NCI-H2081 (cell line): ENCODE measurements at places on chromosomes 3 and 15.

GRCh38 chr15:64092864-64093626, 593 bp downstream of the CIAO2A start:
- no peak for DNase-seq

DNA sequence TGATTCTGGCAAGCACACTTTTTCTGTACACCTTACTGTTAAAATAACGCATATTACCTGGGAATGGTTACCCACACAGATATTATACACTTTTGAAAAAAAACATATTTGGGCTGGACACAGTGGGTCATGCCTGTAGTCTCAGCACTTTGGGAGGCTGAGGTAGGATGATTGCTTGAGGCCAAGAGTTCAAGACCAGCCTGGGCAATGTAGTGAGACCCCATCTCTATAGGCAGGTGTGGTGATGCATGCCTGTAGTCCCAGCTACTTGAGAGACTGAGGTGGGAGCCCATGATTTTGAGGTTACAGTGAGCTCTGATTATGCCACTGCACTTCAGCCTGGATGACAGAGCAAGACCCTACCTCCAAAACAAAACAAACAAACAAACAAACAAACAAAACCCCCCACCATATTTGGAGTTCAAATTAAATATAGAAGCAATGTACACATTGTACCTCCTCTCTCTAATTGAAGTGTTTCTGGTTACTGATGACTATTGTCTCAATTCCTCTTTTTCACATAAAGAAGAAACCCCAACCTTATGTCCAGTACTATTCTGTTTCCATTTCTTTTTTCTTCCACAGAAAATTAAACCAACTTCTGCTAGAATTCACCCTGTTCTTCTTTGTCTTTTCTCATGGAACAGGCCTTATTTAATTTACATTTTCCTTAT, 152.6 kb upstream of the UMPS start:
- no peak for DNase-seq

GRCh38 chr15:86040356-86041033, 39.2 kb upstream of the AGBL1 start:
- DNase-seq, result no peak

DNA sequence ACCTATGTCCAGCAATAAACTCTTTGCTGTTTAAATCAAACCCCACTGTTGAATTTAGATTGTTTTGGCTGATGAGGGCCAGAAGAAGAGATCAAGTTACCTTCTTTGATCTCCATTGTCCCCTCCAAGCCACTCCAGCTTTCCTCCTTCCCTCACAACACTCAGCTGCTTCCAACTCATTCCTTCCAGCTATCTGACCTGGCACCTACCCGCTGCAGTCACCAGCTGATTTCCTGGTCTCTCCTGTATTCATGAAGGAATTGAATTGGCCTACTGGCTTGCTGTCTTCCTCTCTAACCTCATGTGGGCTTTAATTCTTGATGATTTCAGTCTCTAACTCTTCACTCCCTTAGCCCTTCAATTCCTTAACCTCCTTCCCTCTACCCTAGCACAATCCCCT, 40.8 kb upstream of the ABHD17C start:
- DNase-seq, result no peak

GRCh38 chr3:107211608-107212007, 165.6 kb upstream of the CCDC54 start:
- no peak for DNase-seq

DNA sequence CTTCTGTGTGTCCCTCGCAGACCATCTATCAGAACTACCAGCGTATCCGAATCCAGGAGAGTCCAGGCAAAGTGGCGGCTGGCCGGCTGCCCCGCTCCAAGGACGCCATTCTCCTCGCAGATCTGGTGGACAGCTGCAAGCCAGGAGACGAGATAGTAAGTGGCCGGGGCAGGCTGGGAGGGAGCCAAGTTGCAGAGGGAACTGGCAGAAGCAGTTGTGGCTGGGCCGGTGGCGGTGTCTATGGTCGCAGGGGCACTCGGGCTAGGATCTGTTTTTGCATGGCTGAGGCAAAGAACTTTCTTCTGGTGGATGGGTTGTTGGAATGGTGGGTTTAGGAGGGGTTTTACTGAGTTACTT, 10.1 kb downstream of the MCM2 start:
- no peak for DNase-seq

DNA sequence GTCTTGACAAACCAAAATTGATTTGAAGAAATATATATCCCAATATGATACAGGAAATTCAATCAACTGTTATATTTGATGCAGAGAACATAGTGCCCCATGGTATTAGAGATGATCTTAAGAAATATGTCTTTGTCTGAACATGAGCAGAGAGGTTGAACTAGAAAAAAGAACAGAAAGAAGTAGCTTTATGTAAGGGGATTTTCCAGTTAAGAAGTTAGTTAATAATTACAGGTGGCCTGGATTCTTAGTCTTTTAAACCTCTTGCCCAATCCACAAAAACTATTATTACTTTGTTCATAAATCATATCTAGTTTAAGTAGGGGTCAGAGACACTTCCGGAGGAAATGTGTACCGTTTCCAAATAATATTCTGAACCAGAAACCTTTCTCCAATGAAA, 1186.7 kb upstream of the EPHA6 start:
- DNase-seq, result no peak

- DNase-seq, result no peak
Observed at GRCh38 chr3:60081381-60082095, 1031.7 kb upstream of the CFAP20DC start.

- DNase-seq, result peak; percentile 40
Observed at GRCh38 chr3:4030624-4031023, 231.4 kb downstream of the LRRN1 start.

GRCh38 chr15:48336940-48337339, 5.7 kb downstream of the DUT start:
- no peak for DNase-seq

DNA sequence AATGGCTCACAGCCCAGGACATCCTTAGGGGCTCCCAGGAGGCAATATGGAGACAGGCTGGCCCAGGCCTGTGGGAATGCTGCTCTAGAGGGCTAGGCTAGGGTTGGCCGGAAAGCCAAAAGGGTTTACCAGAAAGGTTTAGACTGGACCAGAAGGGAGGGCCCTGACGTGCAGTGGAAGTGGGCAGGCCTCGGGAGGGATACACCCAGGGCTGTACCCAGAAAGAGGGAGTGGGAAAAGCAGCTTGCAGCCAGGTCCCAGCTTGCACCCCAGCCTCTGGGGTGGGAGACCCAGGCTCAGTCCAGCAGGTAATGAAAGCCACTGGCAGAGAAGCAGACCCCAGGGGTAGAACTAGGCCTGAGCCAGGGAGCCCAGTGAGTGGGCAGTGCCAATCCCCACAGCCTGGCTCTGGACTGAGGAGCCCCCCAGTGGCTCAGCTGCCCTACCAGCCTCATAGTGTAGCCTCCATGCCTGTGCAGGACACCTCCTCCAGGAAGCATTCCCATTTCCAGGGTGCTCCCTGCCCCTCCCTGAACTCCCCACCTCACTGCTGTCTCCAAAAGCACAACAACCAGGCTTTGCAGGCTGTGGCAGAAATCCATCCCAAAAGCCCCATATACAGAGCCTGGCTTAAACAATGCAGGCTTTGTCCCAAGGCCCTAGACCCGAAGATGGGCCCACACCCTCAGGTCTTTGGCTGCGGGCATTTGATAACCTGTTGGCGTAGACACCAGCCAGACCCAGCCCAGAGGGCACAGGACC, 3.5 kb downstream of the GORASP1 start:
- DNase-seq, result no peak

DNA sequence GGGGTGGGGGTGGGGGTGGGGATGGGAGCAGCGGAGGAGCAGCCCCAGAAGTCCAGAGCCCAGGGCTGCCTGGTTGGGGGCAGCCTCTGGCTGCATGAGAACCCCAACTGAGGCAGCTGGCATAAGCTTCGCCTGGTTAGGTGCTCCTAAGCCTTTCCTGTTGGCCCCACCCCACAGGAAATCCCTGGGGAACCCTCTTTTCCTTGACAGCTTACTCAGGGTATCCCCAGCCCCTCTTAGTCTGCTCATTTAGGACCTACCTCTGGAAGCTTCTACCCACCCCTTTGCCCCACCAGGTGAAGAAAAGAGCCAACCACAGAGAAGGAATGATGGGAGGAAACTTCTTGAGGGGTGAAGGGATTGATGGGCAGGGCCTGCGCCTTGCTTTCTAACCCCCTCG, 53.4 kb downstream of the IL20RB start:
- no peak for DNase-seq

GRCh38 chr3:11185564-11186317, 31.4 kb downstream of the HRH1 start:
- no peak for DNase-seq

GRCh38 chr3:127865941-127866340, 43.6 kb upstream of the MGLL start:
- DNase-seq, result no peak

- no peak for DNase-seq
Observed at GRCh38 chr3:100033184-100033583, 81.1 kb downstream of the FILIP1L start.

- no peak for DNase-seq
Observed at GRCh38 chr15:83018436-83018835, 7.0 kb upstream of the C15orf40 start.

DNA sequence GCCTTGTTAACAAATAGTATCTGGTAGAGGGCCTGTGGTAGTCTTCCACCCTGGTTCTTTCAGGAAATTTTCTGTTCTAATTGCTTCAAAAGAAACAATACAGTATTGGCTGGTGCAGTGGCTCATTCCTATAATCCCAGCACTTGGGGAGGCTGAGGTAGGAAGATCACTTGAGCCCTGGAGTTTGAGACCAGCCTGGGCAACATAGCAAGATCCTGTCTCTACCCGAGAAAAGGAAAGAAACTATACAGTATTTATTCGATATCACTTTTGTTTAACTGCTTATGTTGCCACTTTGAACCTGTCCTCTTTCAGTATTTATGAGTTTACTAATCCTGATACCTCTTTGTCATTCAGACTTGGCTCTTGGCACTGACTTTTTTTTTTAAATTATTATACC, 4.5 kb downstream of the MKRN2 start:
- DNase-seq, result no peak

DNA sequence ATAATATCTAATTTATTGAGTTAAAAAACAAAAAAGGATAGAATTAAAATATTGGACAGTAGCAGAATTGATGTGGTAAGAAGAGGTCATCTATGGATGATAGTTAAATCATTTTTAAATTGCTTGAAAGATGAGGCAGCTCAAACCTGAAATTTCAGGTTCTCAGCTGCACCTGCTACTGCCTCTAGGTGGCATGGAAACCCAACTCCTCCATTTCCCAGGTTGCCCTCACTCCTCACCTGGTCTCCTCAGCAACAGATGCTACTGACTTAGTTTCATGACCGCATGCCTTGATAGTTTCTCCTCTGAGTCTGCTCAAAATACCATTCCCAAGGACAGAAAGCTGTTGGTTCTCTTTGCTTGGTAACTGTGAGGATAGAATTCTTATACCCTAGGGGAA, 148.1 kb downstream of the ABHD5 start:
- no peak for DNase-seq

DNA sequence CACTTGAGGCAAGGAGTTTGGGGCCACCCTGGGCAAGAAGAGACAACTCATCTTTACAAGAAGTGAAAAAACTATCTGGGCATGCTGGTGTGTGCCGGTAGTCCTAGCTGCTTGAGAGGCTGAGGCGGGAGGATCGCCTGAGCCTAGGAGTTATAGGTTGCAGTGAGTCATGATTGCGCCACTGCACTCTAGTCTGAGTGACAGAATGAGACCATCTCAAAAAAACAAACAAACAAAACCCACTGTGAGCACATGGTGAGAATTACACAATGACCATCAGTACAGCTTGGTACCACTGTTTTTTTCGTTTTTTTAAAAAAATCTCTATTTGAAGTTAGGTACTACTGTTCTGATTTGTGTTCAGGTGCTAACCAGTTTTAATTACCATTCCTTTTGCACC, 13.6 kb downstream of the VPS39 start:
- no peak for DNase-seq

DNA sequence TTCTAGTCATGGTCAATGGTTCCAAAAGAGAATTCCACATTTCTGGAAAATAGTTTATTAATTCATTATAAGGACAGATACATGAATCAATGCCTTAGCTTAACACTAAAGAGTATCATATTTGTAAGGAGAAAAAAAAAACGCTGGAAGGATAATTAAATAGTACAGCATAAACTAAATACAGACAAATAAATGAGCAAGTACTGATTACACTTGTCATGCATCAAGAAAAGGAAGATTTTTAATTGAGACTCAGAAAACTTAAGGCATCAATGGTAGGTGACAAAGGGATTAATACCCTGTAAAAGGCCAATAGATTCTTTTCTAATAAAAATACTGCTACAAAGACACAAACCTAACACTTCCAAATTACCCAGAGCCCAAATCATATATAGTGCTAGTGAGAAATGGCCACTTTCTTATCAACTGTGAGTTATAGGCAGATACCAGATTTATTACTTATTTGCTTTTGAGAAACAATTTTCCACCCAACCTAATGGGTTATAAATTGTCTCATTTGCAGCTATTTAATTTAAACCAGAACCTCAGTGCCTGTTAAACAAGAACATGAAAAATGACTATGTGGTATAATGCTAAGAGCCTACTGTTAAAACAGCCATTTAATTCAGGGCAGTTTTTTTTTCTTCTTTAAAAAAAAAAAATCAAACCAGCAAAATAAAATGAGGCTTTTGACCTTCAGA, 3.8 kb upstream of the IGDCC3 start:
- DNase-seq, result no peak

GRCh38 chr3:23811919-23812318, 6.2 kb downstream of the UBE2E1 start:
- no peak for DNase-seq

DNA sequence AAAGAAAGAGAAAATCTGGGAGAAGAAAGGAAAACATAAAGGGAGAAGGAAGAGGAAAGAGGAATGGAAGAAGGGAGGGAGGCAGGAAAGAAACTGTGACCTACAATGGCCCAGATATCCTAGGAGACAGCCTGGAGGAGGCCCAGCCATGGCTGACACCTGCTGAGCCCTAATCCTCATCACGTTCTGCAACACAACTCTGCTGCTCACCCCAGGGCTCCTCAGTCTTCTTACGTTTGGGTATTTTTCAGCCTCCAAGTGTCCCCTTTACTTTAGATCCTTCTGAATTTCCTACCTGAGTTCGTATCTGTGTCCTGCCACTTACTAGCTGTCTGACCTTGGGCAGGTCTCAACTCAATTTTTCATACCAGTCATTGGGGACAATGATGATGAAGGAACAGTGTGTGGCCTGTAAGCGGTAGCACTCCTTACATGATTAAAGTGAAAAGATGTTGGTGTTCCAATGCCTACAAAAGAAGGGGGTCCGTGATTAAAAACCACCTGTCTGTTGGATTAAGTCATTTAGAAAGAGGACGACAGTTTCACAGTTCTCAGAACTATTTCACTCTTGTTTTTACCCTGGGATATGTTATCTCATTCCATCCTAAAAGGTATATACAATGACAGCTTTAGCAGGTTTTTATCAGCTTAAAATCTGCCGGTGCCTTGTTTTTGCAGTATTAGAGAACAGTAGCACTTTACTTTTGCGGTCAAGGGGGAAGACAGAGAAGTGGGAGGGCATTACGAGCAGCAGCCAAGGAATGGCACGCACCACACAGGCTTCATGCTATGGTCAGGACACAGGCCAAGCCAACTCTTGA, 47.4 kb downstream of the CCR4 start:
- no peak for DNase-seq

DNA sequence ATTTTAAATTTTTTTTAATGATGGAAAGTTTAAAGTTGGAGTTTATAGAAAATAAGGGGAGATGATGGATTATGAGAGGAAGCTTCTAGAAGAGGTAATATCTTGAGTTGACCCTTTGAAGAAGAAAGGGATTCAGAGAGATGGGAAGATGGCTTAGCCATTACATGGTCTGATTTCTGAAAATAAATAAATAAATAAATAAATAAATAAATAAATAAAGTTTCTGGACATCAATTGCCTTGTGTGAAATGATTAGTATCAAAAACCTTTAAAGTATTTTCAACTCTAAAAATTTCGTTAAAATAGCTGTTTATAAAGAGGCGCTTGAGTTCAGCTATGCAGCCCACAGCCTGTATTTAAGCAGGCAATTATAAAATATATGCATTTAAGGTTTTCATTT, 93.3 kb downstream of the MB21D2 start:
- DNase-seq, result no peak
